NAMALWA (cell line): ENCODE measurements at places on chromosomes 12 and 14.

DNA sequence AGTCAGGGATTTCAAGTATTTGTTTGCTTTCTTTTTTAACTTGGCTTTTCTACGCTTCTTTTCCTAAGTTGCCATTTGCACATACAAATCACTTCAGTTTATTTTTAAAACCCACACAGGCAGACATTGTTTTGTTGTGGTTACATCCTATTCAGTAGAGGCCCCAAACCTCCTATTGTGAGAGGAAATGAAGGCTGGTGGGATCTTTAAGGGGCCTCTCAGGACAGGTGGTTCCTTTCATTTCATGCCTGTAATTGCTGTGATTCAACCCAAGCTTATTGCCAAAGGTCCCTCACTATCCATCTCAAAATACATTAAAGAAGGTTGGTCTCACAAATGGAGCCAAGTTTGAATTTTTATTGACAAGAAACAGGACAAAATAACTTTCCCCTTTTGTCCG, 257.1 kb downstream of the ADAMTS20 start:
- DNase-seq, result no peak

DNA sequence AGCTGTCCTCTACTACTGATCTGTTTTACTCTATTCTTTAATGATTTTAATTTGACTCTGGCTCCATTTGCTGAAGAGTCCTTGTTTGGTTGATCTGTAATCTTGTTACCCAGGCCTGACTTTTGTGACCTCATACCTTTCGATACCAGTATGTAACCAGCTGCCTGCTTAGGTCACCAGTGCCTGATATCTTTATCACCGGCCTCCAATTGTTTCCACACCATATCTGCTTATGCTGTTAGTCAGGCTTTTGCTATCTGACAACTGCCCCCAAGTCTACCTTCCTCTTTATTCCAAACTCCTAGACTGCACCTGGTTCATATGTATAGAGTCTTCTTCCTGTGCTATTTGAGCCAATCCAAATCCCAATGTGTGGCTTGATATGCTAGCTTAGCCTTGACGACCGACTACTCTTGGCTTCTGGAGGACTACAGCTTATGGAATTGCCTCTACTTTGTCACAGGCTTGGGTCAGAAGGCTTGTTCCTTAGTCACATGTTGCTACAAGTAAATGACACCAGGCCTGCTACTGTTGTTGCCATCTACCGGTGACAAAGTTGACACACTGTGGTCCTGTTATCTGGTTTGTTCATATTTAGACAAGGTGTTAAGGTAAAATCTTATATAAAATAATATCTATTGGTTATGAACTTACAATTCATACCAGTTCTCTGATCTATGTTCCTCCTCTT, 193.9 kb downstream of the TRHDE start:
- DNase-seq, result no peak

- no peak for DNase-seq
These were observed 38.9 kb downstream of the KIAA0586 start for GRCh38 chr14:58466459-58466858.

GRCh38 chr14:75875958-75876357, 105.8 kb downstream of the TGFB3 start:
- DNase-seq, result no peak

GRCh38 chr14:93976477-93977057, at the start of gene ASB2:
TSS of gene ASB2 (minus strand) at chr14:93976570. CDS start at chr14:93964539, 12,031 bp downstream.
- DNase-seq, result no peak

DNA sequence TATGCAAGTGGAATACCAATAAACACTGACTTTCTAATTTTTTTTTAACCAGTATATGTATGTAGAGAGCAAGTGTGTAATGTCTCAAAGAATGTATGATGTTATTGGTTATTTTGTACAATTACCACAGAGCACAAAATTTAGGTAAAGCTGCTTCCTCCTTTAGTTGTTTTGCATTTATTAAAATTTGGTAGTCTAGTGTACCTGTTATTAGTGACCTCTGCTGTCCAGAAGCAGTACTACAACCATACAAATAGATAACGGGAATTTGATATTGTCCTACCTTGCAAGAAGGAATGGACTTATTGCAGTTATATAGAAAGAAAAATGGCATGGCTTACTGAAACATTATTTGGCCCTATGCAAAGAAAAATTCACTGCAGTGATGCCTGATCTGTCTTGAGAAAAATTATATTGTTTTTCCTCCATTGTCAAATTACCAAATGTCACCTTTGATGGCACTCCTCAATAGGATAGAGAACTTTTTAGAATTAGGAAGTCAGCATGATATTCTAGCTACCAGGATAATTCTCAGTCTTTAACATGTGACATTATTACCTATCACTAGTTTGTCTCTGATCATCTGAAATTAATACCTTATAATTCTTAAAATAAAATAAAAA, 153.9 kb upstream of the RMST start:
- DNase-seq, result peak; percentile 70

DNA sequence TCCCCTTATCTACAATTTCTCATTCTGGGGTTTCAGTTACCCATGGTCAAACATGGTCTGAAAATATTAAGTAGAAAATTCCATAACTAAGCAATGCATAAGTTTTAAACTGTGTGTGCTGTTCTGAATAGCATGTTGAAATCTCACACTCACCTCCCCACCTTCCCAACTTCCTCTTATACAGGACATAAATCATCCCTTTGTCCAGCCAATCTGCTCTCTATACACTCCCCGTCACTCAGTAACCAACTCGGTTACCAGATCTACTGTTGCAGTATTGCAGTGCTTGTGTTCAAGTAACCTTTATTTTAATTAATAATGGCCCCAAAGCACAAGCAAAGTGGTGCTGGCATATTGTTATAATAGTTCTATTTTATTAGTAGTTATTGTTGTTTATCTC, 420.5 kb downstream of the GXYLT1 start:
- no peak for DNase-seq

GRCh38 chr14:51357250-51357649, 117.2 kb downstream of the TMX1 start:
- DNase-seq, result no peak
